ENCODE measurements at places on chromosomes 7 and 10.

DNA sequence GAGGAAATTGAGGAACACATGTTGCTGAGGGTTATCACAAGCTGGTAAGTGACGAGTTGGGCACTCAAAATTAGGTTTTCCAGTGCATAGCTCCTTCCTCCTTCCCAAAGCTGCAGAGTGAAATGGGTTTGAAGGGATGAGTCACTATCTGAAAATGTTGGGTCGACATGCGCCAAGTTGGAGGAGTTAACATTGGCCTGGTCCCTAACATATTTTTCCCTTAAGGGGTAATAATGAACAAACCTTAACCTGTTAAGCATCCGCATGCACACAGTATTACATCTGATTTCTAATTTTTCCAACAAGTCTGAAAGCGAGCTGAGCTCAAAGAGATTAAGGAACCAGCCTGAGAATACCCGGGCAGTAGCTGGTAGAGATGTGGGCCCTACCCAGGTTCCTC is 20.7 kb upstream of the TECTB start:
- DNase-seq, result no peak

DNA sequence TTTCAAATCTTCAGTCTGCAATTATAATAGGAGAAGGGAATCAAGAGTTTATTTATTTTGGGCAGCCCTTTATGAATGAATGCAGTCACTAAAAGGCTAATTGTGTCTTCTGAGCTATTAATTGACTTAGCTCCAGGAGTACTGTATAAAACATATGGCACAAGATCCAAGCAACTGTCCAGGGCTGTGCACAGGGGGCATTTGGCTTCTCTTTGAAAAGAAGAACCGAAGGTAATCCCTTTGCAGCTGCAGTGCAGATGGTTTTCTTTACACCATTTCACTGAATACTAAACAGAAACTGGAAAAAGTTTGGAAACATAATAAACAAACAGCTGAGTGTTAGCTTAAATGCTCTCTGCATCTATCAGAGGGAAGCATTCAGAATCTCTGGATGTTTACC is 282.6 kb upstream of the LRRN3 start:
- no peak for DNase-seq

DNA sequence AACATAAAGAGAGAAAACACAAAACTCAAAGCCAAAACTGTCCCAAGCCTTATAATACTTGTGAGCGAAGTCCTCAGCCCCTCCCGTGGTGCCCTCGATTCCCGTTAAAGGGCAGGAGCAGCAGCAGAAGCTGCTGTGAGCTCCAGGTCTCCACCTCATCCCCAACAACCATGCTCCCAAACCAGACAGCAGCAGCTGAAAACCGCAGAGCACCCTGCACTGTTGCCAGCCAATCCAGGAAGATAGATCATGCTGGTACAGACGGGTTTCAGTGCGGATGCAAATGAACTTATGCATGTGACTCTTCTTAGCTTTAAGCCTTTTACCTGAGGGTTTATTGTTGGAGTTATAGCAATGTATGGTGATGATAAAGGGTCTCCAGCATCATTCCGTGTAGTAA is 97.9 kb downstream of the DNAJB6 start:
- DNase-seq, result no peak

DNA sequence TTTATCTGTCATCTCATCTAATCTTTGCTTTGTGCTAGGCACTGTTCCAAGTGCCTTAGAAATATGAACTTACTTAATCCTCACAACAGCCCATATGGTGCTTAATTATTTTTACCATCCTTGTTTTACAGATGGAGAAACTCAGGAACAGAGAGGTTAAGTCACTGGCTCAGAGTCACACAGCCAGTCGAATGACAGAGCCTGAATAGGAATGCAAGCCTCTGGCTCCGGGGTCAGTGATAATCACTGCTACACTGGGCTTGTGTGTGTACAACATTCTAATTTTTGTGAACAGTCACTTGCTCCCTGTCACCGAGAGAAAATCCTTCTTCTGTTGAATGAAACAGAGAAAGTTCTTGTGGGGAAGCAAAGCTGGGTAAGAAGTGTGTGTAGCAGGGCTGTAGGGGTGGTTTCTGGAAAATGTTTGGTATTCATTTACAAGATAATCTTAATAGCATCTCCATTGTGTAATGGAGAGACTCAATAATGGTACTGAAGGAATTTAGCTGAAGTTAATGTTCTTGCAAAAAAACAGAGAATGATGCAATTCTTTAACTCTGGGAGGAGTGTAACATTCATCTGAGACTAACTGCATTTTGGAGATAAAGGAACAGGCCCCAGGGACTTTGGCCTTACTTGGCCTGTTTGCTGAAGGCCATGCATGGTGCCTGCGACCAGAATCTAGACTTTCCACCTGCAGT is 290.6 kb downstream of the FRMD4A start:
- no peak for DNase-seq

DNA sequence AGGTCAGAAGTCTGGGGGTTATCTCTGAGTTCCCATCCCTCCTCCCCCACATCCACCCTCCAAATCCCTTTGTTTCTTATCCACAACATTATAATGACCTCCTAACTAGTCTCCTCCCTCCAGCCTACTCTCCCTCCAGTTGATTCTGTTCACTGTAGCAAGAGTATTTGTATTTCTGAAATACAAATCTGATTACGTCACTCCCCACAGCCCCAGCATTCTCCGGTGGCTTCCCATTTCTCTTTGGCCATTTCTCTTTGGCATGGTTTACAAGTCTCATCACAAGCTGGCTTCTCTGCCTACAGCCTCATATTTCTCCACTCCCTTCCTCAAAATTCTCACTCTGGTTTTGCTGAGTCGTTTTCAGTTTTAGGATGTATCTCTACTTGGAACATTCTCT is 24.6 kb upstream of the MRPS33 start:
- DNase-seq, result no peak

All from stimulated activated CD8-positive, alpha-beta memory T cell treated with anti-CD3 and anti-CD28 coated beads, Interleukin-15, amount 100 ng/mL, for 4 hours (primary cell).